ENCODE measurements at places on chromosomes 3 and 15.
A peak's percentile ranks its signal among the peaks of the same experiment; 100 is the strongest.

DNA sequence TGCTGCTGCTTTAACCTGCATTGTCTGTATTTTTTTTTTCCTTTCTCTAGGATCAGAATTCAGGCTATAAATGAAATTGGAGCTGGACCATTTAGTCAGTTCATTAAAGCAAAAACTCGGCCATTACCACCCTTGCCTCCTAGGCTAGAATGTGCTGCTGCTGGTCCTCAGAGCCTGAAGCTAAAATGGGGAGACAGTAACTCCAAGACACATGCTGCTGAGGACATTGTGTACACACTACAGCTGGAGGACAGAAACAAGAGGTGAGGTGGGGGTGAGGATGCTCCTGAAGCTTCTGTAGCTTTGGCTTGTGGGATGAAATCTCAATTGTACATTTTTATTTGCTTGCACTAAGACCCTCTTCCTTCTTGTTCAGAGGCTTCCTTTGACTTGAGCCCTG lies 85.7 kb downstream of the GHSR start:
- no peak for DNase-seq

DNA sequence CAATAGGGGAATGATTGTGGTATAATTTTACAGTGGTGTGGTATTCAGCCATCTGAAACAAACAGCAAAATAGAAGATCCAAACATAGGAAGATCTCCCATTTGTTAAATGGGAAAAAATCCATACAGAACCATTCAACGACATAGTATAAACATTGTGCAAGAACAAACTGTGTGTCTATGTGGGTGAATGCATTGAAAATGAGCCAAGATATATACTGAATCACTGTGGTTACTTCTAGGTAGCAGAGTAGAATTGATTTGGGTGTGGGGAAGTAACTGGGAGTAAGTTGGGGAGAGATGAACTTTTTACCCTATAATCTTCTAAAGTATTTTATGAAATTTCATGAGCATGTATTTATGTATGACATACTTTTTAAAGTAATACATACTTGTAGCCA lies 123.1 kb upstream of the UMPS start:
- no peak for DNase-seq

DNA sequence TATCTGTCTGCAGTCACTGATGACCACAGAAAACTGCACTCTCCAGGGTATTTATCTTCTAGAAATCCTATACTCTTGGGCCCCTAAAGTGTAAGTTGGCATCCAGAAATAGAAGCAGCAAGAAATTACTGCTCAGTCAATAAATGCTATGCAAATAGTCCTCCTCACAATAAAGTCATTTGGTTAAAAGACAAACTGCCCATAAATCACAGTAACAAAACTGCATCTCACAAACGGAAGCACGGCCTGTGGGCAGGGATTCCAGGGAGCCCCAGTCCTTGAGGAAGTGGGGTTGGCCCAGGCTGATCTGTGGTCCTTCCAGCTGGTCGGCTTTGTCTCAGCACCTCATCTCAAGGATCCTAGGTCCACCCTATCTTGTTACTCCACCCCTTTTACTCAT lies 29.7 kb upstream of the SPATA12 start:
- no peak for DNase-seq

GRCh38 chr3:36814776-36815175 lies 50.4 kb upstream of the DCLK3 start:
- DNase-seq: no peak

GRCh38 chr3:103295974-103296570 lies 861.3 kb downstream of the ZPLD1 start:
- no peak for DNase-seq

DNA sequence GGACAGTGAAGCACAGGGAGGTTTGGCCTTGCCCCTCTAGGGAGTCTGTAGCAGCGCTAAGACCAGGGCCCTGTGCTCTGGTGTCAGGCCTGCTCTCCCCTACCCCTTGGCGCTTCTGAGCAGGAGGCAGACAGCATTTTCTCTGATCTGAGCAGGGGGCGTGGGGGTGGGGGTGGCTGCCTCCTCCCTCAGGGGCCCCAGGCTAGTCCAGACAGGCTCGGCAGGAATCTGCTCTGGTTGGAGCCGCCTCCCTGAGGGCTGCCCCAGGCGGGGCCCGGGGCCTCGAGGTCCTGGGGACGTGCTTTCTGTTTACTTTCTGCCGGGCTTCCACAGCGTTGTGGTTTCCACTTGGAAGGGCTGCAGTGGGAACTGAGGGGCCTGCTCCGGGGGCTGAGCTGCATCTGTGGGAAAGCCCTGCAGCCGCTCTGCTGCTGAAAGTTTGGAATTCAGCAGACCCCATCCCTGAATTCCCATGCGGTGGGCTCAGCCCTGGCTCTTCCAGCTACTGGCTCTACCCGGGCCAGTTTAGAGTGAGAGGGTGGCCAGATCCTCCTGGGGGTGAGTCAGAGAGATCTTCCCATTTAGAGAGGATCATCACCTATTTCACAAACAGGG lies 105.4 kb downstream of the LINGO1 start:
- DNase-seq: no peak

- DNase-seq: no peak
These were observed 716.9 kb downstream of the ZBBX start for GRCh38 chr3:166663194-166663593.

- DNase-seq: peak; percentile 8
These were observed 49.7 kb upstream of the SCAANT1 start for GRCh38 chr3:63961891-63962290.

DNA sequence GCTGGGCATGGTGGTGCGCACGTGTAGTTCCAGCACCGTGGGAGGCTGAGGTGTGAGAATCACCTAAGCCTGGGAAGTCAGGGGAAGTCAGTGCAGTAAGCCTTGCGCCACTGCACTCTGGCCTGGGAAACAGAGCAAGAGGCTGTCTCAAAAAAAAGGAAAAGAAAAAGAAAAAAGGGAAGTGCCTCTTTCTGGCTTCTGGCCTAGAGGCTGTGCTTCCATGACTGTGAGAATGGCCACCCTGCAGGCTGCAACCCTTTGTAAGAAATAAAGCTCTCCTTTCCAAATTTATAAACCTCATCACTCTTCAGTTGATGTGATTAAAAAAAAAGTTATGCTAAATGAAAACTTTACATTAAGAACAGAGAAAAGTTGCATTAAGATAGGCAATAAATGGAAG lies 774.3 kb downstream of the TUSC7 start:
- DNase-seq: no peak

DNA sequence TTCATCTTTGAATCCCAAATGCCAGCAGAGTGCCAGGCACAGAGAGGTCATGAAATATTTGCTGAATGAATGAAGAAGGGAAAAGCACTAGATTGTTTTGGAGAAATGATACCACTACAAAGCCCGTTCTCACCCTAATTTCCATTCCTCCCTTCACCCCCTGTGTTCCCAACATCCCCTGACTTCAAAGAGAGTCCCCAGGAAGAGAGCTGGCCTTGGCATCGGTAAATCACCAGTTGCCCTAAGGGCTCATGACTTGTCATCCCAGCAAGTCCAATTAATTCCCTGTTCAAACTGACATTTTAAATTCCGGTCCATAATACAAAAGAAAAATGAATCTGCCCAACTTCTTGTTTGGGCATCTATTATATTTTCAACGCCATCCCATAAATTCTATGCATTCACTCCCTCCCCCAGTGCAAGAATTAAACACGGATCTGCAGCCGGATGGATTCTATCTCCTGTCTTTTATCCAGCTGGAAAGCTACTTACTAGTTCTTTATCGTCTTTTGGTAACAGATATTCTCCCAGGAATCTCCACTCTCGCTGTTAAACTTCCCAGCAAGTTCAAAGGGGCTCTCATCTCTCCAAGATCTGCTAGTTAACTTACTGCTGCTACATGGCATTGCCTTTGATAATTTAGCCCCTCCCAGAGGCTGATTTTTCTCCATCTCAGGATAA lies 63.9 kb upstream of the TSC22D2 start:
- DNase-seq: no peak

- DNase-seq: no peak
These were observed 47.0 kb upstream of the LHFPL4 start for GRCh38 chr3:9600597-9600996.

- DNase-seq: no peak
These were observed 76.5 kb downstream of the KLF13 start for GRCh38 chr15:31403096-31403495.

- DNase-seq: no peak
These were observed 9.7 kb upstream of the ARID3B start for GRCh38 chr15:74531144-74531811.

GRCh38 chr15:32893421-32893820 lies 175.6 kb downstream of the GREM1 start:
- DNase-seq: no peak

- DNase-seq: no peak
These were observed 463.1 kb upstream of the NECTIN3 start for GRCh38 chr3:110608566-110608965.

GRCh38 chr3:128820252-128820839 lies 59.1 kb upstream of the ACAD9 start:
- no peak for DNase-seq

Measured in cerebellar nuclear complex (tissue), 1 donor.